ENCODE measurements at places on chromosomes 6 and 20.

DNA sequence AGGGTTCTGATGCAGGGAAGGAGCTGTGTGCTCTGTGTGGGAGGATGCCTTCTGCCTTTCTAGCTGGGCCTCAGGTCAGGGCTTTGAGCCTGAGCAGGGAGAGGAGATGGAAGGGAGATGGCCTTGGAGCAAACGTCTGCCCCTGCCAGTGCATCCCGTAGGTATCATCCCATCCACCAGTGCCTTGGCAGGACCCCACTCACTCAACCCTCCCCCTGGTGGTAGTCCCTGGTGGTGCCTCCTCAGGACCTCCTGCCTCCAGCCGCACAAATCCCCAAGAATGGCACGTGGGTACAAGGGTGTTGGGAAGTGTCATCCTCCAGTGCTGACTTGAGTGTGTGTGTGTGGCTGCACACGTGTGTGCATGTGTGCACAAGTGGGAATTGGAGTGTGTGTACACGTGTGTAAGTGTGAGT lies 23.1 kb upstream of the MICB start:
- DNase-seq, result no peak

DNA sequence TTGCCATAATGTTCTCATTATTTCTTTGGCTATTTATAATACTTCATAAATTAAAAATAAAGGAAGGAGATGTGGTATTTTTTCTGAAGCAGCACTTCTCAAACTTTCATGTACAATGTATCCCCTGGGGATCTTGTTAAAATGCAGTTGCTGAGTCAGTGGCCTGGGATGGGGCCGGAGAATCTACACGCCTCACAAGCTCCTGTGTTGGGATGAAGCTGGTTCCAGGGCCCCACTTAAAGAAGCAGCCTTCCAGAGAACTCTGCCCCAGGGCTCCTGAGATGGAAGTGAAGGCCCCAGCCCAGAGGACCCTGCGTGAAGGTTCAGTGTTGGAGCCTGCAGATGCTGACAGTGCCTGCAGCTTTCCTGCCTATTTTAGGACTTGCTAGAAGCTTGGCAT lies 40.1 kb upstream of the SLC23A2 start:
- no peak for DNase-seq

GRCh38 chr6:164763788-164764187 lies 545.6 kb downstream of the C6orf118 start:
- no peak for DNase-seq

- DNase-seq, result no peak
Measured at GRCh38 chr20:35199740-35200139, 26.8 kb upstream of the MMP24 start.

GRCh38 chr6:157268835-157269234 lies 54.5 kb downstream of the TMEM242 start:
- DNase-seq, result no peak

DNA sequence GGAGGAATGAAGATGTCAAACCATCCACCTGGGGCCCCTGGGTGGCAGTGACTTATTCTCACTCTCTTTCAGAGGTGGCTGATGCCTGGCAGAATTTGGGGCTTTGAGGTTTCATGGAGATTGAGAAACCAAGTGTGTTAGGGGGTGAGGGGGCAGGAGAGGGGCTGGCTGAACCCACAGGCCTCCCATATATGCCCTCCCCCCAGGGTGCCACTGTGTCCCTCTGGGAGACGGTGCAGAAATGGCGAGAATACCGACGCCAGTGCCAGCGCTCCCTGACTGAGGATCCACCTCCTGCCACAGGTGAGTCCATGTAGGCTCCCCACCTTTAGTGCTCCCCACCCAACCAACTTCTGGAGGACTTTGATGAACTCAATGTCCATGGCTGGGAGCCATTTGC lies 7.6 kb downstream of the GLP1R start:
- DNase-seq, result no peak

DNA sequence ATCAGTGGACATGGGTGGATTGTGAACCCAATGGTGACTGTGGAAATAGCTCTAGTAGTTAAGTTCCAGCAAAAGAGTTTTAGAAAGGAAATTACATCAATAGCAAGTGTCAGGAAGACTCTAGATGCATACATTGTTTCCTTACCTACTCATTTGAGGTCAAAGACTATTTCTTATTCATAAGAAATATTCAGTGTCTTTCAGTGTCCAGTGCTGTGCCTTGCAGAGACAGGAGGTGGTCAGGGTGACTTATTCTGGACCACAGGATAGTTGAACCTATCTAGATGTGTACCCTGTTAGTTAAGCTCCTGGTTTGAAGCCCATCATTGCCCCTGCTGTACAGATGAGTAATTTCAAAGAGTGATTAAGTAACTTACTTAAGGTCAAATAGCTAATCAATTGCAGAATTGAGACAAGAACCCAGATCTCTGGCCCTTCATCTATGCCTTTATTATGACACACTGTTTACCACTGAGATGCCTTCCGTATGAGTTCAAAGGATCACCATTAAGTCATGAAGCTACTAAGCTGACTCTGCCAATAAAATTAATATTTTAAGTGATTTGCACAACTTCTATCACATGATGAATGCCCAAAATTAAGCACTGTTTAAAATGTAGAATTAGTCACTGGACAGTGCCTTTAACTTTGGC lies 136.1 kb downstream of the PDSS2 start:
- no peak for DNase-seq

GRCh38 chr6:14513496-14514393 lies 396.2 kb downstream of the CD83 start:
- no peak for DNase-seq

DNA sequence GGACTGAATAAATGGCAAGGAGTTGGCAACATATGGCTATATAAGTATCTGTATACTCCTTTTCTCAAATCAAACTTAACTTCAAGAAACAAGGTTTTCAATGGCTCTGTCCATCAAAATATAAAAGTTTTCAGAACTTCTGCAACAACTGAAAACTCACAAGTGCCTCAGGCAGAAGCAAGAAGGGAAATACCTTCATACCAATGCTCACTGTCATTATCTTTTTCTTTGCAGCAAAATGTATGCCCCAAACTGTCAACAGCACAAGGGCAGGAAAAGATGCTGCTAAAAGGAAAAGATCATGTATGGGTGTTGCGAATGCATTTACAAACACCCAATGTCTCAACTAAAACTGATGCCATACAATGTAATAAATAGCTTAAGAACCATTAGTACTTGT lies 45.9 kb downstream of the PTPRK start:
- no peak for DNase-seq

GRCh38 chr6:119942078-119942752 lies 592.7 kb upstream of the MAN1A1 start:
- no peak for DNase-seq

DNA sequence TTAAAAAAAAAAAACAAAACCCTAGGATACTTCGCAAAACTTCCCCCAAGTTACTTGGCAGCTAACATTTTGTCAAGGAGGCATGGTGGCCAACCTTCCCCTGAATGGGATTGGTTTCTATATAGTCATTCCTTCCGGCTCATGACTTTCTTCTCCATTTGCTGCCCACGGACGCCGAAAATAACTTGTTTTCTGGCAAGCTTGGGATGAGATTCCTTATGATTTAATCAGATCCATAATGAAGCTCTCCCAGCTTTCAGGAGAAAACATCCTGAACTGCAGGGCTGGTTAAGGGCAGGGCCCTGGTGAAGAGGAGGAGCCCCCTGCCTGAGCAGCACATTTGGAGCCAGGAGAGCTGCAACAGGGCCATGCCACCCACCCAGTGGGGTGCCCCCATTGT lies 49.9 kb downstream of the PPP1R16B start:
- DNase-seq, result no peak

GRCh38 chr20:10490706-10491105 lies 55.6 kb downstream of the SLX4IP start:
- no peak for DNase-seq

- DNase-seq, result no peak
Measured at GRCh38 chr6:356828-357251, 34.7 kb upstream of the IRF4 start.

DNA sequence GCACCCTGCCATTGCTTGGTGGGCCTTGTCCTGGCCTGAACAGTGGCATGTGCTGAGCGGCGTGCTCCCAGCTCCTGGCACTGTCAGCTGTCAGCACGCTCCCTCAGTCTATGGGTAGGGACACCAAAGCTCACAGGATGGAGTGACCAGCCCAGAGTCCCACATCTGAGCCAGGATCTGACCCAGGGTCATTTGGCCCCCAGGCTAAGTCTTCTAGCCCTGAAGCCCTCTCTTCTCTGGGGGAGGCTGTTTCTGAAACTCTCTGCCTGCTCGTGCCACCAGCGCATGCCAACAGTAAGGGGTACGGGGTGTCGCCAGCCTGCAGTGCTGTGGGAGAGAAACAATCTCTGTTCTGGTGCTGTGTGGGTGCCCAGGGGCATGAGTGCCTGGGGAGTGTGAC lies 37.1 kb downstream of the CDH4 start:
- no peak for DNase-seq

- no peak for DNase-seq
Measured at GRCh38 chr6:654136-654535, 2.8 kb downstream of the HUS1B start.

DNA sequence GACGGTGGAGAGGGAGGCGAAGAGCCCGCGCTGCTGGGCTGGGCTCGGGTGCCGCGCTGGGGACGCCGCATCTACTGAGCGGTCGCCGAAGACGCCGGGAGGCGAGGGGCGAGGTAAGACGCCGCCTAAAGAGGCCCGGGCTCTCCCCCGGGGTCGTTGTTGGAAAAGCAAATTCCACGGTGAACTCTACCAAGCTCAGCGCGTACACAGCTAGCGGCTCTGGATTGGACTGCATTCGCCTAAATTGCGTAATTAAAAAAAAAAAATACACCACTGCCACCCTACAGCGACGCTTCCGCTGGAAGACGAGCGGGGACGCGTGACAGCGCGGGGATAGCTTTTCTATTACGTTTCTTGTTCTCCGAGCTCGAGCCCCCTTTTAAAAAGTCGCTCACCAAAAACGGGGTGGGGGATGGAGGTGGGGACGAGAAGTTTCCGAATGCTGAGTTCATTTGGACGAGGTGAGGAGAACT lies 92.0 kb upstream of the PRDM1 start:
- DNase-seq, result no peak

DNA sequence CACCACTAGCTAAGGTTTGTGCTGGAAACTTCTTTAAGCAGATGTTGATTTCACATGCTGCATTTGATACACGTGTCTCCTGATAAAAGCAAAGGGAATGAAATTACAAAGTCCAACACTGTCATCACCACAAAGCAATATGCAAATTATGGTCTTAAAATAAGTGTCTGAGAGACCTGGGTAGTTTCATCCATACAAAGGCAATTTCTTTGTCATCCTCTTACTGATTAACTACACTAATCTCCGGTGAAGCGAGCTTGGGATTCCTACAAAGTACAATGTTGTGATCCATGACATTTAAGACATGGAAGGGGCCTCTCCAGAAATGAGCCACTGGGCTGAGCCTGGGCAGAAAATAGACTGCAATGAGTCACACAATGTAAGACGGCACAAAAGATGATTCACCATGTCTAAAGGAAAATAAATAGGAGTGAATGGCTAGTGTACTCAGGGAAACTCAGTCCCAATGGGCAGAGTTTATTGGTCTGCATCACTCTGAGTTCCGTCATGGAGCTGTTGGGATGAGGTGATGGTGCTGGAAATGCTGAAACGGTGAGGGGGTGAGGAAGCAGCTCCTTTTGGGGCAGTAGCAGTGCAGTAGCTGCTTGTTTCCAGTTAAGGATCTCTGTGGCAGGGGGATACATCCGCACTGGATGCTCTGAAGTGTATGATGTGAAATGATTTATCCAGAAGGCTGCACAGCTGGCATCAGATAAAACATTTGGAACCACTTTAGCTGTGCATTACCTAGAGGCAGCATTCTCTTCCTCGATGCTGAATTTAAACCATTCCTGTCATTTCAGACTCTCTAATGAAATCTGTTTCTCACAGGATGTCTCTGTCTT lies 103.3 kb downstream of the IBTK start:
- DNase-seq, result no peak

DNA sequence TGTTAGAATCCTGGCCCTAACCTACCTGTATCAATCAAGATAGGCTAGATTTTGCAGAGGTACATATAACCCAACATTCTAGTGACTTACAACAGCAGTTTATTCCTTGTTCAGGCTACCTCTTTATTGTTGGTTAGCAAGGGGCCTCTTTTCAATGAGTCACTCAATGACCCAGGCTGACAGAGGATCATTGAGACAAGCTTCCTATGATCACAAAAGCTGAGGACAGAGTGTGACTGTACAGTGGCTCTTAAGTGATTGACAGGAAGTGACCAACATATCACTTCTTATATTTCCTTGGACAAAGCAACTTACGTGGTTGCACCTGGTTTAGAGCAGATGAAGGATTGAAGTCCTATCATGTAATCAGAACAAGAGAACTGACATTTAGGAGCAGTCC lies 740.9 kb downstream of the FRK start:
- DNase-seq, result no peak

DNA sequence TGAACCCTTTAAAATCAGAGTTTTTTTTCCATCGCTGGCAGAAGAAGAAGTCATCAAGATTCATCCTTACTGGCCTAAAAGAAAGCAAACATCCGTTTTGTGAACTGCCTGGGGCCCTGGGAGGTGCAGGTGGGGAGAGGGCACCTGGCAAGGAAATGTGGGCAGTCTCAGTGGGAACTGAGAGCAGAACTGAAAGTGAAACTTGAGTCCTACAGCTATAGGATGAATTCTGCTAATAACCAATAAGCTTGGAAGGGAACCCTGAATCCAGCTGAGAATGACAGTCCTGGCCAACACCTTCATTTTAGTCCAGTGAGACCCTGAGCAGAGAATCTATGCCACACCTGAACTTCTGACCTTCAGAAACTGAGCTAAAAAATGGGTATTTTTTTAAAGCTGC lies 130.1 kb upstream of the ASCC3 start:
- no peak for DNase-seq

DNA sequence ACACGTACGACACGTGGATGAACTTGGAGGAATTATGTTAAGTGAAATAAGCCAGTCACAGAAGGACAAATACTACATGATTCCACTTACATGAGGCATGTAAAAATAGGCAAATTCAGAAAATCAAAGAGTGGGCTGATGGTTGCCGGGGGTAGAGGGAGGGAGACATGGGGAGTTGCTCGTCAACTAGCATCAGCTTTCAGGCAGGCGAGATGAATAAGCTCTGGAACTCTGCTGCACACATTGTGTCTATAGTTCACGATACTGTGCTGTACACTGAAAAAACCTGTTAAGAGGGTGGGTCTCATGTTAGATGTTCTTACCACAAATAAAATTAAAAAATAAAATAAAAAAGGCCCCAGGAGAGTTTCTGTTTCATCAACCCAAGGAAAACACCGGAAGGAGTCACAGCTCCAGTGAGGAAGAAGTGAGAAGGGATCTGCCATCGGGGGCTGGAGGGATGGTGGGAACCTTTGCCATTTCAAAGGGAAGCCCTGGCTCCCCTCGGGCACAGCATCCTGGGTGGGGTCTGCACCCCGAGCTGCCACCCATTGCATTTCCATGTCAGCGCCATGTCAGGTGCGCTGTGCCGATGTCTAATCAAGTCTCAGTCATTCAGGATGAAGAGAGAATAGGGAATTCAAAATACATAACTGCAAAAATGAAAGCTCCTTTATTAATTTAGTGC lies 98.3 kb downstream of the SLC22A23 start:
- no peak for DNase-seq

DNA sequence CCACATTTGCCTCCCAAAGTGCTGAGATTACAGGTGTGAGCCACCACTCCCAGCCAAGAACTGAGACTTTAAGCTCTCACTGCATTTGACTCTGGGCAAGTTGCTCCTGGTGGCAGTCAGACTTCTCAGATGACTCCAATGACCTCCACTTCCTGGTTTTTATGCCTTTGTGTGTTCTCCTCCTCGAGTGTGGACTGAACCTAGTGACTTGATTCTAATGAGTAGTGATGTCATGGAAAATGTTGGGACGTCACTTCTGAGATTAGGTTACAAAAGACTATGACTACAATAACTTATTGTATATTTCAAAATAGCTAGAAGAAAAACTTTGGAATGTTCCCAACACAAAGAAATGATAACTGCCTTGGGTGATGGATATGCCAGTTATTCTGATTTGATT lies 12.0 kb downstream of the SPINT3 start:
- DNase-seq, result no peak

Data from left forelimb (tissue), 1 donor.